ENCODE measurements at places on chromosomes 13 and 19. TPM values are rescaled to one million over a fixed set of nuclear protein-coding genes. Genes with fewer than 3 reads are reported as not detected.
A peak's percentile ranks its signal among the peaks of the same experiment; 100 is the strongest.

CACNG7 gene
- total RNA-seq = not detected

DNA sequence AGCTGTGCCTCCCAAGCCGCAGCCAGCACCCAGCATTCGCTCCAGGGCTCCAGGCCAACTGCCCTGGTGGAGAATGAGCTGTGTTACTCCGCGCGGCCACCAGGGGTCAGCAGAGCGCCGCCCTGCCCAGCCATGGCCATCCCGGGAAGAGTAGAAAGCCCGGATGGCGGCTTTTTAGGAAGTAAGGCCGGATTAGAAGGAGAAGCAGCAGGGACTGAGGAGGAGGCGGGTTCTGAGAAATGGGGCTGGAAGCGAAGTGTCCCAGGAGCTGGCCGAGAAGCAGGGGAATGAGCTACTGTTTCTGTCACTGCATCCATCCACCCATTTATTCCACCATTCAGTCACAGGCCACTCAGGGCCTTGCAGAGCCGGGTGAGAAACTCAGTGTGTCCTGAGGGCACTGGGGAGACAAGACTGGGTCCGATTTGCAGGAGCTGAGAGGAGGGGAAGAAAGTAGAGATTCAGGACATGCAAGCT lies 6.6 kb upstream of the NPAS1 start:
- DNase-seq = peak; percentile 58

C5AR2 gene
- total RNA-seq = 0.03 TPM

GRCh38 chr19:4369888-4370260 lies 26.5 kb downstream of the MPND start:
- peak; percentile 24 for DNase-seq

DNA sequence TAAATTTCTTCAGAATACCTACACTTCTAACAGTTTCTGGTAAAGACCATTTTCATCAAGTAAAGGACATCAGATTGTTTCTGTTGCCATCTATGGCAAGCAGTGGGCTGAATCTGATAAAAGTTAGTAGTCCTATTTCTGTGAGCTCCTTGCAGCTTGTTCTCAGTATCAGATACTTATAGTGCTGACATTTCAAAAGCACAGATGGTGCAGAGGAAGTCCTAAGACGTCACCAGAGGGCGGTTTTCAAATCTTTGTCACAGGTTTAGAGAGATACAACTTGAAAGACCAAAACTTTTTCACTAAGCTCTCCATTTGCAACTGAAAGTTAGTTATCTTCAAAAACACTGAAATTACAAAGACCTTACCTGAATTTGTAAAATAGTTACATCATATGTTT lies 719.8 kb downstream of the SLITRK1 start:
- no peak for DNase-seq

DNA sequence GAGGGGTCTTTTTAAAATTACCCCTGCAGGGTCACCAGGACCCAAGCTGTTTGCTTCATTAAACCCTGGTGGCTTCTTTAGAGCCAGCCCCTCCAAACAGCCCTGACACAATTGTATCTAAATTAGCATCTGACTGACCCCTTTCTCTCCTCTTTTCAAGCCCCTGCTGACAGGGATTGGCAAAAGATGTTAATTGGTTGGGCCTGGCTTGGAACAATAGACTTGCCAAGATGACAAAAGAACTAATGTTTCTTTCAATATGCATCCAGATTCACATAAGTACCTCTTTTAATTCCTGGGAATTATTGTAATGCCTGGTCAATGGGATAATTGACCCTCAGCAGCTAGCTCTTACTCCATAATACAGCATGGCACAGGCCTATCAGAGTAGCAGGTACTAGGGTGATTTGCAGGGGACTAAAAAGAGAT lies 140.8 kb downstream of the SHISA2 start:
- DNase-seq = no peak

- no peak for DNase-seq
These were observed 104.7 kb downstream of the RGCC start for GRCh38 chr13:41562083-41562482.

DNA sequence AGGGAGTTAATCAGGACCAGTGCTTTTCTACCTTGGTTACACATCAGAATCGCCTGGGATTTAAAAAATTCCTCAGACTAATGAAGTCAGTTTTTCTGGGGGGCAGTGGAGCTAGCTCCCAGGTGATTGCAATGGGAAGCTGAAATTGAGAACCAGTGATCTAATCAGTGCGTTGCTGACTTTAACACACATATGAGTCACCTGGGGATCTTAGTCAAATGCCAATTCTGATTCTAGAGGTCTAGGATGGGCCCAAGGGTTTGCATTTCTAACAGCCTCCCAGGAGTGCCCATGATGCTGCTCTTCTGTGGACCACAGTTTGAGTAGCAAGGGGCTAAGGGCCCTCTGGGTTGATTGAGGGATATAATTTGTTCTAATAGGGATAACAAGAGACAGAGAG lies 54.5 kb downstream of the KL start:
- no peak for DNase-seq

DNA sequence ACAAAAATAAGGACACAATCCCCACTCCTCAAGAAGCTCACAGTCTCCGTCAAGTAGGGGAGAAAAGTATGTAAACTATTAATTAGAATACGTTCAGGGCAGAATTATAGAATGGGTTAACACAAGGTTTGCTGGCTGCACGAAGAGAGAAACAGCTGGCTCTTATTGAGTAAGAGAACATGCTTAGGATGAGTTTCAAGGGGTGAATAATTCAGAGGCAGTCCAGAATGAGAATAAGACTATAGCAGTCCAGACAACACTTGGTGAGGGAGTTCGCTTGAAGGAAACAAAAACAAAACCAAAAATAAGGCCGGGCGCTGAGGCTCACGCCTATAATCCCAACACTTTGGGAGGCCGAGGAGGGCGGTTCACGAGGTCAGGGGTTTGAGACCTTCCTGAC lies 61.9 kb downstream of the THSD1 start:
- no peak for DNase-seq

FAAP24 gene
- total RNA-seq = 4.6 TPM

- DNase-seq = no peak
These were observed 205.1 kb upstream of the STARD13 start for GRCh38 chr13:33490461-33491327.

RFXAP gene
- 1.7 TPM for total RNA-seq

Measured in NCI-H460 (cell line).